ENCODE measurements at places on chromosomes 4 and X.

- DNase-seq = no peak
Measured at GRCh38 chrX:8726031-8726652, 5.8 kb downstream of the ANOS1 start.

DNA sequence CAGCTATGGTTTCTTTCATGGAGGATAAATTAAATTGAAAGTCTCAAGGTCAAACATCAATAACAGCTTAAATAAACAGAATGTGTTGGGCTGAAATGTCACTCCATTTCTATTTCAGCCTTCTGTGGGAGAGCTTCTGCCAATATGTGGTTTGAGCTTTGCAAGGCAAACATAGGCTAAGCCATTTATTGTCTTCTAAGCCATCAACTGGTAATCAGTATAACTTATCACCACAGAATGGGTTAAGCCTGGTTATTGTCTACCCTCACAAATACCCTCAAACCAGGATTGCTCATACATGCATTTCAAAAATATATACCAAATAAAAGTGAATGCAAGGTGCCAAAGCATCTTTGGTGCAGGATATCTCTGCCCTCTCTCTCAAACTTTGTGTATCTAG is 52.7 kb downstream of the GABRB1 start:
- DNase-seq = no peak

- DNase-seq = no peak
Measured at GRCh38 chrX:86023811-86024210, 23.5 kb downstream of the CHM start.

- peak; percentile 72 for DNase-seq
Measured at GRCh38 chr4:148515248-148515647, 73.0 kb upstream of the NR3C2 start.

- DNase-seq = no peak
Measured at GRCh38 chr4:120319046-120319767, 252.6 kb upstream of the MAD2L1 start.

DNA sequence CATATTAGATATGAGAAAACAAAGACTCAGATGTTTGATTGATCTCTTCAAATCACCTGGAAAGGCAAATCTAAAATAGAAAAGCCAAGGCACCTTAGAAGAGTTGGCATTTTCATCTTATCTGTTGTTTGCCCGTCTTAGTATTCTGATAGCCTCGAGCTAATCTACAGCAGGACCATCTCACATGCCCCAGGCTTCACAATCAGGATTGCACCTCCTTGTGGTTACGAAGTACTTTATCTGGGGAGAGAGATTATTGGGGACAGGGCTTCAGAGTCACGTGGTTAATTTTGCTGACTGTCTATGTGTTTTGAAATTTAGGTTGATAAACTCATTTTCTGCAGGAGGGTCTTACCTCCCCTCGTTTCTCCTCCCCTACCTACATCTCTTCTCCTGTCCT is 313.1 kb upstream of the ANXA10 start:
- no peak for DNase-seq

- DNase-seq = no peak
Measured at GRCh38 chr4:41935652-41936021, 408 bp downstream of the TMEM33 start.

DNA sequence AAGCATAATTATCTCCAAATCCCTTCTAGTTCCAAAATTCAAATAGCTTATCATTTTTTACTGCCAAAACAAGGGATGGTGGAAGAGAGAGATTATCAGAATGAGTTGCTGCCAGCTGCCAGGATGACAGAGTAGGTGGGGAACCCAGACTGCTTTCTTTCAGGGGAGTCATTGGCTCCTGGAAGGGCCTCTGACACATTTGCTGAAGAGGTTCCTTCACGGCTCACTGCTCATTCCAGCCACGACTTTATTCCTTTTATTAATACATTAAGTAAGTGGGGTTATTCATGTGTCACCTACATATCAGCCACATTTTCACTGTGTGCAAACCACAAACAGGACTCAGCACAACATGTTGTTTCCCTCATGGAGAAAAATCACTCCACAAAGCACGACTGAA is 12.7 kb upstream of the SMIM43 start:
- DNase-seq = no peak

DNA sequence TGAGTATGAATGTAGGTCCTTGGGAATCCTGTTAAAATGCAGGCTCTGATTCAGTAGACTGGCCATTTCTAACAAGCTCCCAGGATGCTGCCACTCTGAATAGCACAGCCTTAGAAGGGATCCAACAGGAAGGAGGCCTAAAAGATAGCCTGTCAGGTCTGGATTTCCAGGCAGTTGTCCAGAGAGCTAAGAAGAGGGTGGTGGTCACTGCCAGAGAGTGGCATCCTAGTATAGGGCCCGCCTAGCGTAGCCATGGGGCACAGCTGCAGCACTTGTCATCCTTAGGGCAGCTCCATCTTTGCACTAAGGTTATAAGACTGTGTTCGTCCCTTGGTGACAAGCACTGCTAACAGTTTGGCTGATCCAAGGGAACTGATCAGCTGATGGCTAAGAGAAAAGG is 20.5 kb upstream of the NUP54 start:
- no peak for DNase-seq

DNA sequence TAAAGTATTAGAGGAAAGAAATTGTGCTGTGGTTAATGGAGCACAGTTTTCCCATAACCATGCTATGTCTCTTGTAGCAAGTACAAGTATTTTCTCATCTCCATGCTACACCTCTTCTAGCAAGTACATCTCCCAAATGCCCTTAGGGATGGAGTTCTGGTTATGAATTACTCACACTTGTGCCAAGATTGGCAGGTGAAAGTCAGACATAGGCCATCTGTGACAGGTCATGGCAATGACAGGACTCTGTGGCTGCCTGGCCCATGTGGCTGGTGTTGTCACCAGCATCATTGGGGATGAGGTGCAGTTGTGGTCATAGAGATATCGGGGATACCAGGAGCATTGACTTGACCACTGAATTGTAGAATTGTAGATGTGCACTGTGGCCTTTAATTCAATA is 310.2 kb downstream of the FAT4 start:
- no peak for DNase-seq

Data from astrocyte of the spinal cord (primary cell).